ENCODE measurements at places on chromosomes 3 and 15.

- DNase-seq: no peak
Measured at GRCh38 chr3:102180280-102180931, 254.4 kb upstream of the ZPLD1 start.

- no peak for DNase-seq
Measured at GRCh38 chr3:152281133-152281713, 12.5 kb downstream of the MBNL1 start.

DNA sequence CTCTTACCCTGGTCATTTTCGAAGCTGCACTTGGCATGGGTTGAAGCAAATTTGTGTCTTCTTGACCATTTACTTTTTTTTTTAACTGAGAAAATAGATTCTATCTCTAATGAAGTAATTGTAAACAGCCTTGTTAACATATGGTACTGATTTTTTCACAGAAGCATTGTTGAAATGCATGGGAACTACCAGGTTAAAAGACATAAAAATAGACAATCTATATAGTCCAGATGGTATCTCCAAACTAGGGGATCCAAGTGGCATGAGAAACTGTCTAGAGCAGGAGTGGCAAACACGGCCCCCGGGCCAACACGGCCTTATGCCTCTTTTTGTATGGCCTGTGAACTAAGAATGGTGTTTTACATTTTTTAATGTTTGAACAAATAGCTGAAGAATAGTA is 41.9 kb downstream of the CACNA1D start:
- no peak for DNase-seq

DNA sequence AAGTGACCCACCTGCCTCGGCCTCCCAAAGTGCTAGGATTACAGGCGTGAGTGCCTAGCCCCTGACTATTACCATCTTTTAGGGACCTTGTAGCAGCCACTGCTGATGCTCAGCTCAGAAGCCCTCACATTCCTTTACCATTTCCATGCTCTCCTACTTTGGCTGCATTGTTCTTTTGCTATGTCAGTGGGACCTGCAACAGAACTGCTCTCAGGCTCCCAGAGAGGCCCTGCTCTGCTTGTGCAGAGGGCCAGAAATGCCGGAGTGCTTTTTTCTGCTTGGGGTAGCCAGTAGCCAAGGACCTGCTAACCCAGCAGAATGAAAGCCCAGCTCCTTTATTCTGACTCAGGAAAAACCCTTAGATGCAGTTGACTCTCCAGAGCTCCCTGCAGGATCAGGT is 18.3 kb upstream of the PROK2 start:
- DNase-seq: no peak

DNA sequence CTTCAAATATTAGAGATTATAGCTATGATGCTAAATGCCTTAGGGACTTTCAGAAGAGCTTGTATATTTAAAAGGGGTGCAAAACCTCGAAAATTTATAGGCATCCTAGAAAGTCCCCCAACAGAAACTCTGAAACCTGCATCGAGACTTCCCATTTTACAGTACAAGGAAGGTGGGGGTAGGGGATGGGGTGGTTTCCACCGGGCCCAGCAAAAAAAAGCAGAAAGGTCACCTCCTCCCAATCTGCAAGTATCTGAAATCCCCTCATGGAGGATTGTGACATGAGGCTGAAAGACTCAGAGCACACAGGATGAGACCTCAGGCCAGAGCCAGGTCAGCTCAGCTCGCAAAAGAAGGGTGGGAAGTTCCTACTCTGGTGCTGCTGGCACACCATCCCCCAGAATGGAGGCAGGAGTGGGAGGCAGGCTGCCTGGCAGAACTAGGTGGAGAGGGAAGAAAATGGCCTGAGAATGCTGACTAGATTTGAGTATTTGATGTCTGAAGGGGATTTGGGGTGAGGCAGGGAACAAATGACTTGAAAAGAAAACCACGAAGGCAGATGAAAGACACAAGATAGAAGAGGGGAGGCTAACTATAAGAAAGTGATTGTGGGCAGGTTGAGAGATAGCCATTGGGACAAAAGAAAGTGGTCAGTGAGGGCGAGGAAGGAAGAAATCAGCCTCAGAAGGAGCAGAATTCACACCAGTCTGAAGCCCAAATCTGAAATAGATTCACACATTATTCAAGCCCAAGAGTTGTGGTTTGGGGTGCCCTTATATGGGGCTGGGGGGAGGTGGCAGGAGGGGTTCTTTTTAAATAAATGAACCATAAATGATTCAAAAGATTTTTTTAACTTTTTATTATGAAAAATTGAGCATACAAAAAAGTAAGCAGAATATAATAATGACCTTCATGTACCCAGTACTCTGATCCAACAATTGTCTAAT is 22.5 kb upstream of the TSC22D2 start:
- DNase-seq: peak; percentile 21

- no peak for DNase-seq
Measured at GRCh38 chr15:40091861-40092255, 16.8 kb downstream of the BMF start.

DNA sequence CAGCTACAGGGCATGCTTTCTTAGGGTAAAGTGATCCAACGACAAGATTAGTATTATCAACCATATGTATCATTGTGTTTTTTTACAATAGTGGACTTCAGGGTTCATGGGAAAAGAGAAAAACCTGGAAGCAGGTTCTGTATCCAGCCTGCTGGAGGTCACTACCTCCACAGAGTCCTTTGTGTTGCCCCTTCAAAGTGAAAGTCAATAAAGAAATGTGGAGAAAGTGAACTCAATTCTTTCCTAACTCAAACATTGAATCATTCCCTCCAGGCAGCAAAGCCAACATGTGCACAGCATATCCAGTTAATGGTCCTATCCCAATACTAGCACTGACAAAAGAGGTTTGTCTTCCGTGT is 45.4 kb downstream of the FGF7 start:
- DNase-seq: no peak

DNA sequence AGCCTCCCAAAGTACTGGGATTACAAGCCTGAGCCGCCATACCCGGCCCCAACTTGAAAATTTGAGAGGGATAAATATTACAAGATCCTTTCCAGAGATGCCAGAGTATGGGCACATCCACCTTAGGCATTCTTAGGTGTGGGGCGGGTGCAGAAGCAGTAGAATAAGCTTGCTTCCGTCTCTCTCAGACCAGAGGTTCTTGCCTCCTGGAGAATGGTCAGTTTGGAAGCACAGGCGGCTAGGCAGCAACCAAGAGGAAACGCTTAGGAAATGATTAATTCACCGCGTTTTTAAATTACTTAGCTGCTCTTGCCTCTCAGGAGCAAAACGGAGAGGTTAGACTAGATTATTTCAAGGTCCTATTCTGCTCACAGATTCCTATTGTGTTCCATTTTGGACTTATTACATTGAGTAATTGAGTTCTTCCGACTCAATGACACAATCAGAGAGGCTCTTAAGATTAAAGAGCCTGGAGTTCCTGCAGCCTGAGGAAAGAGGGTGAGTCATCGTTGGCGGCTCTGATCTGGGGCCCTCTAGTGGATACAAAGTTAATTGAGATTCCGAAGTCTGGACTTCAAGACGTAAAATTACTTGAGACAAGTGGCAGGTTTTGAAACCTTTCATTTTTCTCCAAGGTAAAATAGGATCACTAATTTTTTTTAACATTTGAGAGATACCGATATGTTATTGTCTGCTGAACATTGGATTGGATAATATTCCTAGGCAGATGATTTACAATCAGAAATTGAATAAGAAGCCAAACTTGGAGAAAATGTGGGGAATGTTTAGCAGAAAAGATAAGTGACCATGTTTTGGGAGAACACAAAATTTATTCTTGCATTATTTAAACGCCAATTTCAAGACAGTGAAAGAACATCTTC is 5.8 kb upstream of the TOPAZ1 start:
- peak; percentile 54 for DNase-seq

DNA sequence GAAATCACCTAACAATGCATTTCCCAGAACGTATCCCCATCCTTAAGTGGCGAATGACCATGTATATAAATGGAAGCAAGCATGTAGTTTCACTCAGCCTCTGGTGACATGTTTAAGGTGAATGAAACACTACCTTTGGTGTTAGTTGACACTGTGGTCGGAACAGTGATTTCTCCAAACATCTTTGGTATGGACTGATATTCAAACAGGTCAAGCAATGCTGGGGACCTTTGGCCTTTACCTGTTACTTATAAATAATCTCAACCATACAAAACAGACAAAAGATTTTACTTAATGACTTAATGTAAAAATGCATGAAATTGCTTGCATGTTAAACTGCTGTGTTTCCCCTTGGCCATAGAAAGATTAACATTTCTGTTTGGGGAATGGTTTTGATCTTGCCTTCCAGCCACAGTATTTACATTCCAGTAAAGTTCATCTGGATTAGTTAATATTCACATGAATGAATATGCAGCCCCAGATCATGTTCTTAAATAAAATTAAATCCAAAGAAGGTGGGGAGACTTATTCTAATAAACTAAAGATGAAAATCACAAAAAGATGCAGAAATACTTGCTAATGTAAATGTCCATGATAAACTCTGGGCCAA is 74.4 kb upstream of the HES1 start:
- DNase-seq: no peak

DNA sequence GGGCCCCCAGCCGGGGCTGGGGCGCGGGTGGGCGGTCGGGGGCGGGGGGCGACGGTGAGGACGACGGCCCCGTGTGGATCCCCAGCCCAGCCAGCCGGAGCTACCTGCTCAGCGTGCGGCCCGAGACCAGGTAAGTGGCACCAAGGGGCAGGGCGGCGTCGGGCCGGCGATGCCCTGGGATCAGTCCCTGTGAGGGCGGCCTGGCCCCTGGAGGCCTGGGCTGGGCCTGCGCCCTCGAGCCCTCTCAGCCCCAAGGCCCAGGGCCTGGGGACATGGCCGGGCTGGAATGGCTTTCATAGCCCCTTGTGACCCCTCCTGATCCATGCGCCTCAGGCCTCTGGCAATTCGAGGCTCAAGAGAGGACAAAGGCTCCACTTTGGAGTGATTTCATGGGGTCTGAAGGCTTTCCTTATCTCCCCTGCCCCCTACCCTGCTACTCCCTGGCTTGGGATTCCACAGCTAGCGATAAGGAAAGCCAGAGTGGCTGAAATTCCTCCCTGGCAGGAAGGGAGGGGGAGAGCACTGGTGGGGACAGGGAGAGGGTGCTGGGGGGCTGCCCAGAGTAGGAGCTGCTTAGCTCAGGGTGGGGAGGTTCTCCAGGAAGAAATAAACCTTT is 418 bp downstream of the ALPK3 start:
- DNase-seq: no peak

GRCh38 chr15:67136802-67137201 is 71.4 kb downstream of the SMAD3 start:
- DNase-seq: no peak

GRCh38 chr3:72957297-72957696 is 39.3 kb upstream of the PPP4R2 start:
- DNase-seq: no peak

DNA sequence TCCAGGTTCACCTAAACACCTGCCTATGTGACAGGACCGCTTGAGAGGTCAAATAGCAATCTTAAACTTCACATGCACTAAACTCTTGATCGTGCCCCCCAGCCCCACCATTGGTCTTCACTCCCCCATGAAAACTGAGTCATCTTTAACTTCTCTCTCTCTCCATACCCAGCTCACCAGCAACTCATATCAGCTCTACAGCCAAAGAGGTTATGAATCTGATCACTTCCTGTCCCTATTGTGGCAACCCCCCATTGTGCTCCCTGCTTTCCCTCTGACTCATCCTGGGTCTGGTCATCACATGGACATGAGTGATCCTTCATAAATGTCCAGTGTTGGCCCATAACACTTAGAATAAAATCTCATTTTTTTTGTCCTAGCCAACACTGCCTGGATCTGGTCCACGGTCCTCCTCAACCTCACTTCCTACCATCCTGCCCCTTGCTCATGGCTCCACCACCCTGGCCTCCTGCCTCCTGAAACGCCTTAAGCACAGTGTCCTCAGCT is 103.4 kb upstream of the HACD2 start:
- no peak for DNase-seq

Data from GM13977 (cell line).